ENCODE measurements at places on chromosomes 1 and 21.

DNA sequence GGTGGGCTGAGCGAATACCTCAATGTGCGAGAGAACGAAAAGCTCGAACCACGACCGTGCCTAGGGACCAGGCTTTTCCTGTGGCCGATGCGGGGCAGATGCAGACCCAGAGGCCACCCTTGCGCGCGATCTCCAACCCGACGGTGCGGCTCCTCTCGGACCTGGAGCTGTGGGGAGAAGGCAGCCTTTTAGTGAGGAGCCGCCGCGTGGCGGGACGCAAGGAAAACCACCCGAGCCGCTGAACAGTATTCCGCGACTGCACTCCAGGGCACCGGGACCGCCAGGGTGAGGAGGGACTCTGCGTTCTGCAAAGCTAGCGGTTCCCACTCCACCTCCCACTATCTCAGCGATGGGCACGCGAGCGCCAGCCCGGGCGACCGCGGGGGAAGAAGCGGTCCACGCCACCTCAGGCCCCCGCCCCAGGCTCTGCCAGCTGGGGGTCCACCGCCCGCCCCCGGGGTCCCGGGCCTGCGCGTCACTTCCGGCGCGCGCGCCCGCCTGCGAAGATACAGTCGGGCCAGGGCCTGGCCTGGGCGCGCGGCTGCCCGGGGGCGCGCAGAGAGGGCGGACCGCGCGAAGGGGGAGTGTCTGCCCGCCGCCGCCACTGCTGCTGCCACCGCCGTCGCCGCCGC is 66.5 kb upstream of the PRKACB start:
- DNase-seq = peak; percentile 99

GRCh38 chr1:63975481-63975880 is 201.7 kb downstream of the ROR1 start:
- DNase-seq = no peak

DNA sequence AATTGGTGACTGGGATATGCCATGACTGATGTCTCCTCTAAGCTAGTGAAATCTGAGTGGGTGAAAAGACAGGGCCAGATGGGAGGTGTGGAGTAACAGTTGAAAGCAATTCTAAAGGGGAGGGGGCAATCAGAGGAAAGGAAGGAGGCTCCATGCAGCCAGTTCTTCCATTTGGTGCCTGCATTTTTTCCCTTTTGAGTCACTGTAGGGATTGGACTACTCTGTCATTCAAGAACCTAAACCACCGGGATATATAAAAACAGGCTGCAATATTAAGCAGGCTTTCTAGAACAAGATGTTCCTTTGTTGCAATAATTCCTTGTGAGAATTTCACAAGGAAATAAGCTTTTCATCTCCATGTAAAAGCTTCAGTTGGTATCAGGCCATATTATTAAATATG is 18.3 kb downstream of the CLIC6 start:
- no peak for DNase-seq

DNA sequence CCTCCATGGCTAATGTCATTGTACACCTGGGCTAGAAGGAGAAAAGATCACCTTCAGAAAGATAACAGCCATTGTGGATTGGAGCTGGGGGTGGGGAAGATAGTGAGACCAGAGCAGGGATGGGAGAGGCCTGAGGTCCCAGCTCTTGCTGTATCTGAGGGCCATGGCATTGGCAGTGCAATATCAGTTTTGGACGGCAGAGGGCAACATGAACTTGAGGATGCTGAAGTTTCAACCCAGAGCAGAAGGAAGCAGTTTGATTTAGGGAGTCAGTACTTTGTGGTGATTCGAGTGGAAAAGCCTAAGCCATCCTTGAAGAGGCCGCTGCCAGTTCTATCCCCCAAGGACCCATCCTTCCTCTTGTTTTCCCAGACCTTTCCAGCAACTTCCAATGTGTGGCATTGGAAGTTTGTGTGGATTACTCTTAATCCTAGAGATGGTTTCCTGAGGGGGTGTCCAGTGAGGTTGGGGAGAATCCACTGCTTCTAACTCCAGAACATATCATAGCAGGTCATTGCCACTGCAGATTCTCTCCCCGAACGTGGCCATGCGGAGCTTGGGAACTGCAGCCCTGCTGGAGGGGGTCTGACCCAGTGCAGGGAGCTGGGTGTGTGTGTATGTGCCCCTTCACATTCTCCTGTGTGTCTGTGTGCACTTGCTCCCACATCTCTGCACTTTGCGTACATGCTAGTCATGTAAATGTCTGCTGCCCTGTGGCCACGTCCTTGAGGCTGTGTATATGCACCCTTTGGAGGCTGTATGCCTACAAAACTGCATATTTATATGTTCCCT is 24.1 kb downstream of the SLC26A9 start:
- DNase-seq = peak; percentile 85

- no peak for DNase-seq
Observed at GRCh38 chr1:164660412-164660772, 101.4 kb downstream of the PBX1 start.

DNA sequence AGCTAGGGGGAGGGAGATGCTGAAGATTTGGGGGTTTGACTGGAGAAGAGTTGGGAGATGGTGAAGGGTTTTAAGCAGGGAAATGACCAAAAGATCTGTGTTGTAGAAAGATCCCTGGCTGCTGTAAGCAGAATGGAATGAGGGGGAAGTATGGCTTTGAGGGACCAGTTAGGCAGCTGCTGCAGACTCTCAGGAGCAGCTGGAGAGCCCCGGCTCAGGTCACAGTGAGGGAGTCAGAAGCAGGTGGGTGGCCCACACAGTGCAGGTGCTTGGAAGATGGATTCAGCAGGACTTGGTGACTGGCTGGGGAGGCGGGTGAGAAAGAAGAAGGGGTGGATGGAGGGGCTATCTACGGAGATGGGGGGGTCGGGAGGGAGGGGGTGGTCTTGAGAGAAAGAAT is 35.7 kb downstream of the EDN2 start:
- peak; percentile 79 for DNase-seq

DNA sequence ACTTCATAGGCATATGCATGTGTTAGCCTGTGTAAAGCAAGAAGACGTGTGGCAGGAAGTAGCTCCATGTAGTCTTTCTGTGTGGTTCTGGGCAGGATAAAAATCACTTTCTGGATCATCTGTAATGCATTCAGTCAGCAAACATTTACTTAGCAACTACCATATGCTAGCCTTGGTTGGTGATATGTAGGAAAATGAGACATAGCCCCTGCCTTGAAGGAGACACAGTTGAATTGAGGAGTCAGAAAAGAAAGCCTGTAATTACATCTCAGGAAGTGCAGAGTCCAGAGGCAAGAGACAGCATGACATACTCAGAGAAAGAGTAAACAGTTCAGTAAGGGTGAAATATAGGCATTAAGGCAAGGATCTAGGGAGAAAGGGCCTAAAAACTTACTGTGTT is 38.5 kb downstream of the DAB1 start:
- no peak for DNase-seq

DNA sequence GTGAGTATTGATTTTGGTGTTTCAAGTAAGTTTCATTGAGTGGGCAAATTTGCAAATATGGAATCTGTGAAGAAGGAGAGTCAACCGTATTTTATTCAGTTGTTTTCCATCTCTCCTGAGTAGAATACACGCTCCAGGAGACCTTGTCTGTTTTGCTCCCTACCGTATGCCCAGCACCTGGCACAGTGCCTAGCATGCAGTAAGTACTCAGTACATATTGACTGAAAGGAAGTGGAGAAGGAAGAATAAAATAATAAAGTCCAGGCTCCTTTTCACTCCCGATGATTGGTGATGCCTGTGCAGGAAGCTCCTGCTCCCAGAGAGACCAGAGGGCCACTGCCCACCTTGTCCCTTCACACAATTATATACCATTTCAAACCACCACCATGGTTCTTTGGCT is 59.4 kb upstream of the NEK2 start:
- no peak for DNase-seq

GRCh38 chr1:178055093-178055492 is 38.8 kb upstream of the RASAL2 start:
- DNase-seq = no peak

Data from osteoblast (primary cell).